ENCODE measurements at places on chromosomes 1 and 21.

- no peak for DNase-seq
These were observed 22.6 kb upstream of the NRDC start for GRCh38 chr1:51901151-51901550.

DNA sequence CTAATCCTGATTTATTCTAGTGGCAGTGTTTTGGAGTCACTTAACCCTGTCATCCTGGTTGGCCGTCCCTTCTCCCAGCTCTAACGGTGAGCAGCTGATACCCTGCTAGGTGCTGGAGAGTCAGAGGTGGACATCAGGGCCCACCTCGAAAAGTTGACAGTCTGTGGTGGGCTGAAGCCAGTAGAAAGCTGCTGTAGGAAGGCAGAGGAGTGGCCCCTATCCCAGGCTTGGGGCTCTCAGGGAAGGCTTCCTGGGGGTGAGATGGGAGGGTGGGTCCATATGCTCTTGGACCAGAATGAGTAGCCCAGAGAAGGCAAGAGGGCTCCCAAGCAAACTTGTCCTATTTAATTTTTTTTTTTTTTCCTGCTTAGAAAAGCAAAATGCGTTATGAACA lies 475 bp upstream of the RPL5 start:
- DNase-seq: no peak

- DNase-seq: no peak
These were observed 12.1 kb downstream of the EPHA10 start for GRCh38 chr1:37752583-37753471.

- no peak for DNase-seq
These were observed 2.8 kb upstream of the ZNF644 start for GRCh38 chr1:91024481-91025119.

GRCh38 chr1:223739366-223740037 lies 27.2 kb downstream of the CAPN2 start:
- no peak for DNase-seq

GRCh38 chr1:14442669-14443068 lies 155.8 kb upstream of the KAZN start:
- no peak for DNase-seq

DNA sequence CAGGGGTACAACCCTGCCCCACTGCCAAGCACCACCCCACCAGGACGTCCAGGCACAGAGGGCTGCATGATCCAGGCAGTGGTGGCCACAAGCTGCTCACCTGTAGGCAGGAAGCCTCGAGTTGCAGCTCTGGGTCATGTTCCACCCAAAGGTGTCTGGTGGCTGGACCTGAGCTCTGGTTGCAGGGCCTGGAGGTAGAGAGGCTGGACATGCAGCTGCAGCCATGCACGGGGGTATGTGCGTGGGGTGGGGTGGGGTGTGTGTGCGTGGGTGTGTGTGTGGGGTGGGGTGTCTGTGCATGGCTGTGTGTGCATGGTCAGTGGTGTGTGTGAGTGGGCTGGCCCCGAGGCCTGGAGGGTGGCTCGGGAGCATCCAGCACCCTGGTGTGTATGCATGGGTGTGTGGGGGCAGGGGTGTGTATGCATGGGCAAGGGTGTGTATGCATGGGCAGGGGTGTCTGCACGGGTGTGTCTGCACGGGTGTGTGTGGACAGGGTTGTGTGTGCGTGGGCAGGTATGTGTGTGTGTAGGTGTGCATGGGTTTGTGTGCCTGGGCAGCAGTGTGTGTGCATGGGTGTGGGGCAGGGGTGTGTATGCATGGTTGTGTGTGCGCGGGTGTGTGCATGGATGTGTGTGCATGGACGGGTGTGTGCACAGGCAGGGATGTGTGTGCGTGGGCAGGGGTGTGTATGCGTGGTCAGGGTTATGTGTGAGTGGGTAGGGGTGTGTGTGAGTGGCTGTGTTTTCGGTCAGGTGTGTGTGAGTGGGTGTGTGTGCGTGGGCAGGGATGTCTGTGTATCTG lies 15.6 kb downstream of the ARHGEF16 start:
- no peak for DNase-seq

DNA sequence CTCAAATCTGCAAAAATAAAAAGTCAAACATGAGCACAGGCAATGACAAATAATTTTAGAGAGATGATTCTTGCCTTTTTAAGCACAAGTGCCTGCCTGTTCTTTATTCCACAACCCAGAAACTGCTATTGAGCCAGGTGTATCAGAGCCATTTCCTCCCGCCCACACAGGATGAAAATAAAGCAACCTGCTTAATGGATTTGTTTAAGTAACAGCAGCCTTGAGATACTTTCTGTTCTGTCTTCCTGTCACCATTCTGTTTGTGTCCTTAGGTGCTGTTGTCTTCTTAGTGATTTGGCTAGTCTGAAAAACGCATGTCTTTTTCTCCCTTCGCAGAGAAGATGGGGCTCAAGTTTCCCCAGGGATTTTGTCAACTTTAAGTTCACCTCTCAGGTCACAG lies 11.4 kb downstream of the RPE65 start:
- DNase-seq: no peak

Data from activated CD4-positive, alpha-beta T cell treated with anti-CD3 and anti-CD28 coated beads for 1 hour (primary cell).